ENCODE measurements at places on chromosomes 16 and 17. TPM values are rescaled to one million over a fixed set of nuclear protein-coding genes. Genes with fewer than 3 reads are reported as not detected.

The SAMD14 gene
- 2.2 TPM for total RNA-seq

The KRTAP3-2 gene
- total RNA-seq = not detected

The MT1B gene
- total RNA-seq = not detected

The LPO gene
- not detected for total RNA-seq

The SLC6A2 gene
- 10.5 TPM for total RNA-seq

Data from urinary bladder (tissue), 4 donors.